ENCODE measurements at places on chromosomes 3 and 15. TPM values are rescaled to one million over a fixed set of nuclear protein-coding genes. Genes with fewer than 3 reads are reported as not detected.

GRCh38 chr3:97687734-97688133 is 76.8 kb upstream of the ARL6 start:
- no peak for DNase-seq

DNA sequence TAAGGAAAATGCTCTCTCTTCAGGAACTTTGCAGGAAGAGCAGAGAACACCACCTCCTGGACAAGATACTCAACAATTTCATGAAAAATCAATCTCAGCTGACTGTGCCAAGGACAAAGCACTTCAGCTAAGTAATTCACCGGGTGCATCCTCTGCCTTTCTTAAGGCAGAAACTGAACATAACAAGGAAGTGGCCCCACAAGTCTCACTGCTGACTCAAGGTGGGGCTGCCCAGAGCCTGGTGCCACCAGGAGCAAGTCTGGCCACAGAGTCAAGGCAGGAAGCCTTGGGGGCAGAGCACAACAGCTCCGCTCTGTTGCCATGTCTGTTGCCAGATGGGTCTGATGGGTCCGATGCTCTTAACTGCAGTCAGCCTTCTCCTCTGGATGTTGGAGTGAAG is 200.5 kb downstream of the AKAP13 start:
- DNase-seq, result no peak

DNA sequence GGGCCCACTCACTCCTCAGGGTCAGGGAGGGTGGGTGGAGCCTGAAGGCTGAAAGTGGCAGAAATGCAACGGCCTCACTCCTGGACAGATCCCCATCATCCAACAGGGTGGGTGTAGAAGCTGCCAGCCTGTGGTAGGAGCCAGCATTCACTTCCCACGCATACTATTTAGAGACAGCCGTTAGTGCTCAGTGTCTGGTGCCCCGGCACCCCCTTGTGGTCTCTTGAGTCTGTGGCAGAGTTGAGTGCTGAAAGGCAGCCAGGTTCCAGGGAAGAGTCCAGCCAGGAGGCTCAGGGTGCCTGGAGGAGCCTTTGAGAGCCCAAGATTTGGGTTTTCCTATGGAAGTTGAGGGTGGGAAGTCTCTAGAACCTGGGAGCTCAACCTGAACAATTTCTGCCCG is 2.1 kb upstream of the GNAT1 start:
- peak; percentile 91 for DNase-seq

GRCh38 chr3:14793126-14793857 is 25.5 kb upstream of the FGD5 start:
- DNase-seq, result no peak

- DNase-seq, result peak; percentile 31
Observed at GRCh38 chr3:15903164-15903563, 105.4 kb upstream of the ANKRD28 start.

DNA sequence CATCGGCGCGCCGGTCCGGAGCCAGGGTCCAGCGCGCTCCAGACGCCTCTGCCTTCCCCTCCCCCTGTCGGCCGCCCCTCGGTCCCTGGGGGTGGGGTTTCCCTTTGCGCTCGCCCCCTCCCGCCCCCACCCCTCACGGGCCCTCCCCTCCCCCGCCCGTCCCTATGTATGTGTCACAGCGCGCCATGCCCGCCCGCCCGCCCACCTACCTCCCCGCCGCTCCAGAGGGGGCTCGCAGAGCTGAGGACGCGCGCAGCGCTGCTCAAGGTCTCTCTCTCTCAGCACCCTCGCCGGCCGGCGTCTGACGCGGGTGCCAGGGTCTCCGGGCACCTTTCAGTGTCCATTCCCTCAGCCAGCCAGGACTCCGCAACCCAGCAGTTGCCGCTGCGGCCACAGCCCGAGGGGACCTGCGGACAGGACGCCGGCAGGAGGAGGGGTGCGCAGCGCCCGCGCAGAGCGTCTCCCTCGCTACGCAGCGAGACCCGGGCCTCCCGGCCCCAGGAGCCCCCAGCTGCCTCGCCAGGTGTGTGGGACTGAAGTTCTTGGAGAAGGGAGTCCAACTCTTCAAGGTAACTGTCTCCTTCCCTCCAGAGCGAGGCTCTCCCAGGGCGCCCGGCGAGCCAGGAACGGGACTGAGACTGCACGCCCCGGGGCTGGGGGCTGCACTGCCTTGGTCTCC is at the start of gene ACAN:
Gene ACAN (plus strand): TSS at position 196 of the 679 bp plus-strand sequence. CDS start 32,771 bp downstream, outside the sequence.
- DNase-seq, result peak; percentile 65

DNA sequence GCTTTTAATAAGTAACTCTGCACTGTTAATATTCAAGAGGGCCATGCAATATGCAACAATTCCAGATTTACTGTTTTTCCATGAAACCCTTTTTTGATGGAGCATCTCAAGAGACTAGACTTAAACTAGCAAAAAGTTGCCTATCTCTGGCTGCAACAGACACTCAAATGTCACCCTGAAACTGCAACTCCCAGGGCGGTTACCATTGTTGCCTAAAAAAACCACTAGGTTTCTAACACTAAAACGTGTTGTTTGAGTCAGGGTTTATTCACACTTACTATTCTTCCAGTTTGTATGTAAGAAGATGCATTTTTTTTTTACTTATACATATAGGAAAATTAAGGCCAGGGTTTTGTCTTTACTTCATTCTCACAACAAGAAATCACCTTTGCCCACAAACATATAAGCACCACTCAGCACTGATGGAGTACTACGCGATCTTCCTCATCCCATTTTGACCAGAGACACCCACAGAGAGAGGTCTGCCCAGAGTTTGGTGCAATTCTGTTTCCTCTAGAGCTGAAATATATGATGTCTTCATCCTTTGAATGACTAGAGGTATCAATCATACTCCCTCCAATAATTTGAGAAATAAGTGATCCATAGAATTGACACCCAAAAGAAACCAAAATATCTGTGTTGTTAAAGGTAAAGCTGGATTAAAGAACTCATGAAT is 124.0 kb upstream of the SNTN start:
- DNase-seq, result no peak

GRCh38 chr15:69893863-69894262 is 203.9 kb downstream of the TLE3 start:
- DNase-seq, result no peak

GRCh38 chr3:50356553-50356952 is 2.8 kb downstream of the TMEM115 start:
- DNase-seq, result no peak

DNA sequence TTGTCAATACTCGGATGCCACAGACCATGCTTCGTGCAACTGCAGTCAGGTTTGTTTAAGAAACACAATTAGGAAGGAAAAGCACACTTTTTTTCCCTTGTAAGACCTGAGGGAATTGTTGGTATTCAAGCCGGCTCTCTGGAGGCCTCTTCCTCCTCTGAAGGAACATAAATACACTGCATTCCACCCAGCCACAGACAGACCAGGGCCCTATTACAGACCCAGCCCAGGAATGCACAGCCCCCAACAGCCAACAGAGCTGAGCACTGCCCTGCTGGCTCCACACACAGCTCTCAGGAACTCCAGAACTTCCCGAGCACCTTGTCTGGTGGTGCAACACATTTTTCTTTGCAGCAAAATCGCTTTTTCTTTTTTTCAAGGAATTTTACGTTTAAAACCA is 488.7 kb upstream of the PROK2 start:
- no peak for DNase-seq

GRCh38 chr15:64809649-64810496 is 15.6 kb downstream of the PIF1 start:
- DNase-seq, result no peak

DNA sequence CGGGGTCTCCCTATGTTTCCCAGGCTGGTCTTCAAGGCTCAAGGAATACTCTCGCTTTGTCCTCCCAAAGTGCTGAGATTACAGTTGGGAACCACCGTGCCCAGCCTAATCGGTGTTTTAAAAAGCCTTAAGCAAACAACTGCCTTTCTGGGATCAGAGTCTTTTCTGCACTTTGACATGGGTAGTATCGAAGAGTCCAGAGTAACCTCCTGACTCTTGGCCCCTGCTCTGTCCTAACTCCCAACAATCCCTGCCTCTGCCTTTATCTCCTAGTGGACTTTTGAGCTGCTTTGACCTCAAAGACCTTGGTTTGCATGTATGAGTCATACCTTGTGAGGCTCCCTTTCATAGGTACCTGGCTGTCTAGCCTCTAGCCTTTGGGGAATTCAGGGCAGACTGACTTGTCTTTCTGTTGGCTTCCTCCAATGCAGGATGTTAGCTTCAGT is 21.0 kb upstream of the HACD2 start:
- no peak for DNase-seq

DNA sequence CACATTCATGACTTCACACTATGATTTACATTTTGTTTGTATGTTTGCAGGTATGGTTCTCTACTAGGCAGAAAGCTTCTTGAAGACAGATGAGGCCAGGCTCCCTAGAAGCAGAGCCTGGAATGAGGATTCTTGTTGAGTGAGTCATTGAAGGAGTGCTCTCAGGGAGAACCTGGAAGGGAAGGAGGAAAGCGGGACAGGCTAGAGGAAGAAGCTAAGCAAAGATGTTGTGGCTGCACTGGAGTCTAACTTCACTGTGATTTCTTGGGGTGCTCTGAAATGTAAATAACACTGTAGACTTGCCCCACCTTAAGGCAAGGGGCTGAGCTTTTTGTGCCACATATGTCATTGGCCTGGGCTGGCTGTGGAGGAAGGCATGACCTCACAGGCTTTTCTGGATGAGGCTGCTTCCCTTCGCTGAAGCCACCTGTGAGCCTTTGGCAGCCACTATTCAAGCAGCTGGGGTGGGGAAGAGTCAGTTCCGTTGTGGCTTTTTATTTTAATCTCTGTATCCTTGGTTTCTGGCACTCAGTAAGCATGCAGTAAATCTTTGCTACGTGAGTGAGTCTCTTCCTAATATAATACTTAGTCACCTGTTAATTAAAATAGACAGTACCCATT is 307.3 kb downstream of the SV2B start:
- DNase-seq, result no peak

- no peak for DNase-seq
Observed at GRCh38 chr3:122942937-122943827, 84.4 kb downstream of the SEMA5B start.

DNA sequence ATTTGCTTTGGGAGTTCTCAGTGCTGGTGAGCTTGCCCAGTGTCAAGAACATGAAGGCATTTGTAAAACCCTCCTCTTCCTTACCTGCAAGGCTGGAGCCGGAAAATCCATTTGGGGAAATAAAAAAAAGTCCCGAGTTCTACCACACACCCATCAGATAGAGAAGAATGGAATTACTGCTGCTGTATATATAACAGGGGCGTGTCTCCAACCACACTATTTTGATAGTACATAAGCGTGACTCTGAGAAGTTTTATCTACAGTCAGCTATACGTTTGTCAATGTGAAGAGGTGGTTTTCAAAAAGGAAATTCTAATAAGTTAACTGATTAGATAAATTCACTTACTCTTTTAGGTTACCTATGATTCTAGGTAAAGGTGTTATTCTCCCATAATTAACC is 1.3 kb upstream of the CPA3 start:
- no peak for DNase-seq

GRCh38 chr3:32399030-32399620 is 7.5 kb downstream of the CMTM7 start:
- DNase-seq, result no peak

DNA sequence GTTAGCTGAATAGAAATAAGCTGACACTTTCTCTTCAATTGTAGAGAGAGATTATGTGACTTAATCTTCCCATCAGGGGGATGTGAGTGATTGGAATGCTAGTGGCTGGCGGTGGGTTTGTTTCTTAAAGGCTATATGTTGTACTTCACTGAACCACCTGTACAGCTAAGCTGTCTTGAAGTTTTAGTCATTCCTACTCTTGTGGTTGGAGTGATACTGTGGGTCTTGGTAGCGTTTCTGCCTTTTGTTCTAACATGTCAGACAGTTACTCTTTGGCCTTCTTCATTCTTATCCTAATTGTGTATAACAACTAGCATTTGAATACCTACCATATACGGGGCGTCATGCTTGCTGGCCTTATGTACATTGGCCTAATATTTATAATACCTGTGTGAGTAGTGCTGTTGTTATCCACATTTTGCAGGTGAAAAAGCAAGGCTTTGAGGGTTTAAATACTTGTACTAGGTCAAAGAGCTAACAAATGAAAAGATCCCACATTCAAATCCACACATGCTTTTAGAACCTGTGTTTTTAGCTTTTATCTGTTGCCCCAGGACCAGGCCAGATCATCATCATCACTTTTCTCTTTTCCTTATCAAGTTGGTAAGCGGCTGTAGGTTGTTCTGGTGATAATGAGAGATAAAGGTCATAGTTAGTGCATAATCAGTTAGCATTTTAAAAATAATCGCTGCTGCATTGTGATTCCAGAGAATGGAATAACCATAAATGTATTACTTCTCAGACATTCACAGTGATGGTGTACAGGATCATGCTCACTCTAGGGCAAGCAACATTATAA is 50.2 kb downstream of the AKAP13 start:
- no peak for DNase-seq

DNA sequence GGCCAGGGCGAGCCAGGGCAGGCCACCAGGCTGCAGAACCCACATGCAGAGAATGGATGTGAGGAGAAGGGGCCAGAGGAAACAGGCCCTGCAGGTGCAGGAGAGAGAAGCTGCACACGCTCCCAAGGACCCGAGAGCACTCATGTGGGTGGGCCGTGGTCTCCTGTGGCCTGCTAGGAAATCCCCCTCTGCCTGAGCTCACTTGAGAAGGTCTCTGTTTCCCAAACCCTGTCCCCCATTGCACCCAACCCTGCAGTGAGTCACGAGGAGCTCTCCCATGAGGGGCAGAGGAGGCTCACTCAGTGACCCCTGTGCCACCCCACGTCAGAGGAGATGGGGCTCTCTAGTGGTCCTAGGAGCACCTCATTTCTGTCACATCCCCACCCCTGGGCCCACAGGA is 111.1 kb downstream of the KLF13 start:
- DNase-seq, result no peak

Gene PRC1
- total RNA-seq, result 29.1 TPM

Gene XCR1
- total RNA-seq, result not detected

Gene MKRN3
- total RNA-seq, result 3.4 TPM

Gene CCR9
- total RNA-seq, result not detected

Gene TRAT1
- total RNA-seq, result 3.7 TPM

Gene GDPGP1
- 2.2 TPM for total RNA-seq

Gene NXPE3
- 25.8 TPM for total RNA-seq

Gene OR5H14
- not detected for total RNA-seq

Gene STRIT1
- not detected for total RNA-seq
